ENCODE measurements at places on chromosomes 2 and 18. TPM values are rescaled to one million over a fixed set of nuclear protein-coding genes. Genes with fewer than 3 reads are reported as not detected.

The RAX gene
- total RNA-seq: not detected

DNA sequence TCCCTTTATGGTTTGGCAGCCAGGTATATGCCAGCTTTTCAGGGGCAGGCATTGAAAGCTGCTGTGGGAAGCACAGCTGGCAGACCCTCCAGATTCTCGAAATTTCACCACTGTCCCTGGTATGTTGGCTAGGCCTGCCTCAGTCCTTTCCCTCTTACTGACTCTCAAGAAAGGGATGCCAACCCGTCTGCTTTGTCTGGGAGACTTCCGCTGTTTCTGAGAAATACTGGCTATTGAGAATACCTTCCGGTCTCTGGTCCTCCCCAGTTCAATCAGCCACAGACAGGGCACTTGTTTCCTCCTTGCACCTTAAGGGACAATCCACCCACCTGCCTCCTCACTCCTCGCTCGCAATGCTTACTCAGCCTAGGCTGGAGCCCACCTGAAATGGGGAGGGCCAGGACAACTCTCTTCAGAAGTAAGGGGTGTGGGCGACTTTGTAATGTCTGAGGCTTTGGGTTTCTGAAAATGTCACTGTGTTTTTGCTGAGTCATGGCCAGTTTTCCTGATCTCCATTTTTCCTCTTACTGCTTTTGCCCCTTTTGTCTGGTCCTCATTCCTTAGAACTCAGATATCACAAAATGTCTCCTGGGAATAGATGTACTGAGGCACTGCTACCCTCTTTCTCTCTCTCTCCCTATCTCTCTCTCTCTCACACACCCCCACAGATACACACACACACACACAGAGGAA, 571.1 kb downstream of the TNS1 start:
- DNase-seq: no peak

The NAGK gene
- 50.4 TPM for total RNA-seq

DNA sequence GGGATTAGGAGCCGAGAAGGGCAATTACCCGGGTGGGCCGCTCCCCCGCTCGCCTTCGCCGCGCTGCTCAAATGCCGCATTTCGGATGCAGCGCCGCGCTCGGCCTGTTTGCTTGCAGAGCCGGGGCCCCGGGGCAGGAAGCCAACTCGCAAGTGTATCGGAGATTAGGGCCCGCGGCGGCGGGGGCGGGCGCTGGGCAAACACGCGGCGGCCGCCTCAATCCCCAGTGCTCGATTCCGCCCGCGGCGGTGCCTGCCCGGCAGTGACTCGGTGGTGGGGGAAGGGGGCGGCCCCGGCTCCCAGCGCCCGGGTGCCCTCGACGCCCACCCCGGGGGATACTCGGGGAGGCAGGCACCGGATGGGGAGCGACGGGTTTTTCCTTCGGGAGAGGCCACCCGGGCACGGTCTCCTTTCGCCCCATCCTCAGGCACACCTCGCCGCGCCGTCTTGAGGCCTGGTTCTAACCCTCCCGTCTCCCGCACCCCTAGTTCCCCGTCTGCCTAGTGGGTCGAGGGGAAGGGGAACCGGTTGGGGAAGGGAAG, 26.6 kb upstream of the NOTO start:
- DNase-seq: peak; percentile 72

DNA sequence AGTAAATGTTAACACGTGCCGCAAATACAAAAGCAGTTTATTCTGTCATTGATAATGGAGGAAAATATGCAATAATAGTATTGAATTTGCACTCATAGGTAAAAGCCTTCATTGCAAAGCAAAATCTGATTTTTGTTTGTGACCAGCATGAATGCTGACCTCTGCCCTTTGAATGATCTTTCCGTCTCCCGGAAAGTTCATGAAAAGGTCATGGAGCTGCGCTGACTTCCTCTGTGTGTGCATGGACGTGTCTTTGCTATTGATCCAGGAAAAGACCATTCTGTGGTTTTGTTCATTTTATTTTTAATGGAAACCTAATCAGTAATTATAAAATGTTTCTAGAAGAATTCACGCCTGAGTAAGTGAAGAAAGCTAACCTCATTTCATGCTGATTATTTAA, 320.0 kb downstream of the MTX2 start:
- no peak for DNase-seq

The DSC2 gene
- total RNA-seq: under 0.01 TPM

- no peak for DNase-seq
Observed at GRCh38 chr2:197135806-197136205, 174.8 kb downstream of the ANKRD44 start.

The SERPINB10 gene
- total RNA-seq: not detected

The GRB14 gene
- total RNA-seq: 0.26 TPM

The C2orf80 gene
- not detected for total RNA-seq

DNA sequence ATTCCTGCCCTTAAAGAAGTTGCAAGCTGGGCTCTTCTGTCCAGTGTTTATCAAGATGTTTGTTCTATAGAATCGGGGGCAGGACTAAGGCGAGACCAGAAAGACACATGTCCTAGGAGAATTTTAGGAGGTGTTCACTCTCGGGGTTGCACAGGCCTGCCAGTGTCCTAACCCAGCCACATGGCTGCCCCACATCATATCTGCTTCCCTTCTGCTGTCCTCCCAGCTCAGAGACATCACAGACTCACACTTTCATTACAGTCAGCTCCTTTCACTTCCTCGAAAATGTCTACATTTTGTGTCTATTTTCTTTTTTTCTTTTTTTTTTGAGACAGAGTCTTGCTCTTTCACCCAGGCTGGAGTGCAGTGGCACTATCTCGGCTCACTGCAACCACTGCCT, 10.7 kb upstream of the MRO start:
- no peak for DNase-seq

GRCh38 chr18:57043241-57043640, 103.6 kb upstream of the BOD1L2 start:
- DNase-seq: no peak

GRCh38 chr2:230439590-230439989, 23.6 kb downstream of the SP100 start:
- DNase-seq: peak; percentile 41

DNA sequence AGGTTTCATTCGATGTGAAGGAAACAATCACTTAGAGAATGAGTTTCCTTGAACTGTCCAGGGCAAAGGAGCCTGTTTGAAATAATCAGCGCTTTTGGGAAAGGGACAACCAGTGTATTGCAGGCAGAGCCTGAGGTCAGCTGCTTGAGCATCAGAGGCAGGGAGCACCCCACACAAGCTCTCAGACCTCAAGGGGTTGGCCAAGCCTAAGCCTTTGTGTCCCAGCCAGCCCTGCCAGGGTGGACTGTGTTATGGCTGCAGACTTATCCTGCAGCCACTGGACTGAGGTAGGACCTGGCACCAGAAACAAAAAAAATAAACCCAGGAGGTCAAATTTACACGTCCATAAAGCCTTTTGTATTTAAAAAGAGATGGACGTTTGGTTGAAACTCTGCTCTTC, 228.3 kb downstream of the SEPTIN10 start:
- no peak for DNase-seq

GRCh38 chr2:88095022-88095421, 27.4 kb downstream of the SMYD1 start:
- DNase-seq: no peak

The SERPINB8 gene
- 9.7 TPM for total RNA-seq

The APCDD1 gene
- total RNA-seq: 17.3 TPM

GRCh38 chr2:106833256-106833655, 52.7 kb downstream of the ST6GAL2 start:
- DNase-seq: no peak

DNA sequence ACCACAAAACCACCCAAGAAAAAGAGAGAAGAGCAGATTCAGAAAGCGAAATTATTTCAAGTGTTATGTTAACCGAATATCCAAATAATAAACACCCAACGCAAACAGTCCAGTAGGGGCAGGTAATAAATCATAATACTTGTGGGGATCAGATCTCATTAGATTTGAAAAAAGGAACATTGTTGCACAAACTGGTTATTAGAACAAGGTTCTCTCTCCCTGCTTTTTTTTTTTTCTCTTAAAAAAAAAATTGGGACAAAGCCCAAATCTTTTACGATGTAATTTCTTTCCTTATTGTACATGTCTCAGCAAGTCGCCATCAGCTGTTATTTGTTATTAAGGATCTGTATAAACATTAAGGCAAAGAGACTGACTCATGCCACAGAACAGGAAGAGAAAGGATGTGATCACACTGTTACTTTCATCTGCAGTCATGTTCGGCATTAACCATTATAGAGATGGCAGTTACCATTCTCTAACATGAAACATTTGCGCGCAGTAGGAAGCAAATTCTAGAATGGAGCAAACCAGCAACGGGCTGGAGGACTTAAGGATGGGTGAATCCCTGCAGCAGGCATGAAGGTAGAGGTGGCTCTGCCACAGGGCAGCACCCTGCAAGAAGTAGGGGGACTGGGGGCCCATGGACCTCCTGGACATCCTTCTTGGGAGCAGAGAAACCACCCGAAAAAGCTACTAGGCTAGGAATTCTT, 42.0 kb downstream of the EPHA4 start:
- DNase-seq: peak; percentile 80

DNA sequence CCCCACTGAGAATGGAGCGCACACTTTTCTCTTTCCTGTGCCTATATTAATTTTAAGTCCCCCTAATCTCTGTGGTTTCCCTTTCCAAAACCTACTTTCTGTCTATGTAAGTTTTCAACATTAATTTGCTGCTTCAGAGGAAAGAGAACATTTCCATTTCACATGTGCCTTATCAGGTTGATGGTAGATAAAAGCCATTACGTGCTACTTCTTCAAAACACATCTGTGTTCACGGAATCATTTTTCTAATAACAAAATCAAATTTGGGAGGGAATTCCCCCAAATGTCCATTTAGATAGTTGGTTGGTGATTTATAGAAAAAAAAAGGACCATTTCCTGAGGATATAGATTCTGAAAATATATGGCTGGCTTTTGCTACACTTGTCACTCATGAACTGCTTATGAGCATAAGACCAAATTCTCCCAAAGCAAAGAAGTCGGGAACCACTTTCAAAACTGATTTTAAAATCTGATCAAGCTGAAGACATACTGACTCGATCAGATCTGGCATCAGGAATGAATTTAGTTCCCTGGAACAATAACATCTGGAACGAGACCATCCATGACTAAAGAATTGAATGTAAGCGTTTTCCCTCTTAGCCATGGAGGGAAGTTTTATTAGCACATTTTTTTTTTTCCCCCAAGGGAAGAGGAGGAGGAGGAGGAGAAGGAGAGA, 8.2 kb downstream of the PTGR3 start:
- DNase-seq: no peak

The RAB6C gene
- total RNA-seq: not detected

DNA sequence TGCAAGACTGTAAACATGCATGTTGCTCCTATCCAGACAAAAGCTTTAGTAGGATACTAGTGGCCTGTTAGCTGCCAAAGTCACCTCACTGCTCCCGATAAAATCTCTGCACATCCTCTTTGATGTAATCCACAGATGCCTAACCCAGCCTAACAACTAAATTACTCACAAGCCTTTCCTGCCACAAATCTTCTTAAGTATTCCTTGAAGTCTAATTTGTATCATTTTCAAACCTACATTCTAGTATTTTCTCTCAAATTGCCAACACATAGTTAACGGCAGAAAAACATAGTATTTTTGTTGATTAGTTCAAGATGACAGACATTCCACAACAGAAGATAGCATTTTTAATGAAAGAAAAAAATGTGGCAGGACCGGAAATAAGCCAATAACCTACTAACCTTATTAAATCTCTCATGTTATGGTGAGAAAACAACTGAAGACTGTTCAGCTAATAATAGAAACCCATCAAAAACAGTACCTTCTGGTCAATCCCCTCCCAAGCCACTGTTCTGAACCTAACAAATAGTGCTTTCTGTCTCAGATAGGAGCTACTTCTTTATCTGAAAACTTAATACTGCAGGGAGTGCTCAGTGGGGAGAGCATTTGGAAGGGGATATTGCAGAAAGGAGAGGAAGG, at the start of gene MPP4:
MPP4 (minus strand) TSS at position 57 of the 639 bp plus-strand sequence. CDS start 4,690 bp downstream, outside the sequence.
- peak; percentile 77 for DNase-seq

DNA sequence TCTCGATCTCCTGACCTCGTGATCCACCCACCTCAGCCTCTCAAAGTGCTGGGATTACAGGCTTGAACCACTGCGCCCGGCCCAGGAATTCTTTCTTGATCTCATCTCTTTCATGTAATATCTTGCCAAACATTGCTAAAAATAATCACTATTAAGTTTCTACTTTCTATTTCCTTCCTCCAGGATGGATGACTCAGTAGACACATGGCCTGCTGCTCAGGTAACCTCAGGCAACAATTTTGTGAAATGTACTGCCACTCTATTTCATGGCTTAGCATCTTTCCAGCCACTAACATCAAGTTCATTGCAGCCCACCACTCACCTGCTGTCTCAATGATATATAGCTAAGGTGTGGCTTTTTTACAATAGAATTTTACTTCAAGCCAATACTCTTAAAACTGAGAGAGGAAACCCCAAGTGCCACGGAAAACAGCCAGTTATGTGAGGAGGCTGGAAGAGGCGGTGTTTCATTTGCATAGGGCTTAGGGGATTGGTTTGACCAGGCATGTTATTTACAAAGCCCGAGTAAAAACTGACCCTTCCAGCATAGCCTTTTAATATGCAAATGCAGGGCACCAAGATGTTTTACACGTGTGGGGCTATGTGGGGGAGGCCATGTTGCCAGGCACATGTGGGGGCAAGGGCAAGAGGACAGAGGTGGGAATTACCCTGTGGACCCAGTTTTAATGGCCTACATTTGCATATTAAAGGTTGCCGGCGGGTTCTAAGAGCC, 11.3 kb upstream of the SUMO1 start:
- DNase-seq: no peak

The GLI2 gene
- total RNA-seq: 3.3 TPM

DNA sequence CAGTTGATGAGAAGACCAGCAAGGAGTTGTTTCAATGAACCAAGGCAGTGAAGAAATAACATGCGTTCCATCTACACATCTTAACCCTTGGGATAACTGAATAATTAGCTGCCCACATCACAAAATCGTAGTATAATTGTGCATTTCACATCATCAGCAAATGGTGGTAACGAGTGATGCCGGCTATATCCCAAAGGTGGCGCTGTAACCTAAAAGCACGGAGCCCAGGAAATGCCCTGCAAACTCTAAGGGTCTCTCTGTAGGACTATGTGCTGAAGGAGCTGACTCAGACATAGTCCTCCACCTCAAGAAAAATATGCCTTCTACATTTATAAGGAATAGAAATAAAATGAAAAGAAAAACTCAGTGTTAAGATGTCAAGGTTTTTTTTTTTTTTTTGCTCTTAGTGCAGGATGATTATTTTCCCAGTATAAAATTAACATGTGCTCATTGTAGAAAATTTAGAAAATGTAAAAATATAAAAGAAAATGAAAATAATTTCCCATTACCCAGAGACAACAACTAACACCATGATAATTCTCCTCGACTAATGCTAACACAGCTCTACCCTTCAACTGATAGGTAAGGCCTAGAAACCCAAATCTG, 23.1 kb upstream of the DSG3 start:
- DNase-seq: peak; percentile 61

DNA sequence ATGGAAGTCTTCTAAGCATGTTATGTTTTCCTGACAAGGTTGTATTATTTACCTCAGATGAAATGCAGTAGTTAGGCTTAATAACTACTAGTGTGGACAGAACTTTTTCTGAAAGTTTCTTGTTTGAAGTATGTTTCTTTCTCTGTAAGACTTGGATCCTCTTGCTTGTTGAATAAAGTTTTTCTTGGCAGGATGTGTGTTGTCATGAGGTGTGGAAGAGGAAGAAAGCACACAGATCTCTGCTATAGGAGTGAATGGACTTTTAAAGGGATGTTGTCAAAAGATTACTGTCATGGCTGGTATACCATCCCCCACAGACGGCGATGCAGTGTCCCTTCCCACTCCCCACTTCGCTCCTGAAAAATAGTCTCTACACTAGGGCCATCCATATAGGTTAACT, 2.6 kb downstream of the CAB39 start:
- peak; percentile 46 for DNase-seq
